ENCODE measurements at places on chromosomes 3 and 15. TPM values are rescaled to one million over a fixed set of nuclear protein-coding genes. Genes with fewer than 3 reads are reported as not detected.

GRCh38 chr3:117964814-117965213, 1069.8 kb downstream of the IGSF11 start:
- DNase-seq, result no peak

GRCh38 chr3:197186887-197187588, 111.4 kb downstream of the DLG1 start:
- DNase-seq, result peak; percentile 6

DNA sequence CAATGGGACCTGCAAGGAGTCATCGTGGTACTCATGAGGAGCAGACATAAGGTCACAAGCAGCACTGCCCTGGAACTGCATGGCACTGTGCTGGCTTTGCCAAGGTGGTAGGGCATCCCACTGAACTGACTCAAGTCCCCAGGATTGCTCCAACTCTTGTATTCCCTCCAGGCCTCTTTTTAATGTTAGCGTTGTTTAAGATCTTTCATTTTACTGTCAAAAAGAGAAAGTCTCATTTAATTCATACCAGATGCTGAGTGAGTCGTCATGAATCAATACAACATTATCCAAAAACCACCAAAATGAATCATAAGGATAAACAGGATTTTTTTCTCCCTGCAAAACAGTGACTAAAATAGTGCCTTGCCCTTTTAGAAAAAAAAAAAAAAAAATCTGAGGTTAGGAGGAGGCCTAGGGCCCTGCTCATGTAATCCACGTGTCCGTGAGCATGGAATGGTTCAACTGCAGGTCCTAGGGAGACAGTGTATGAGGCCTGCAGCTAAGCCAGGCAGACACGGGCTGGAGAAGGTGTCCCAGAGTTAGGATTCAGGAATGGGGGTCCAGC, 36.7 kb upstream of the BLM start:
- DNase-seq, result no peak

DNA sequence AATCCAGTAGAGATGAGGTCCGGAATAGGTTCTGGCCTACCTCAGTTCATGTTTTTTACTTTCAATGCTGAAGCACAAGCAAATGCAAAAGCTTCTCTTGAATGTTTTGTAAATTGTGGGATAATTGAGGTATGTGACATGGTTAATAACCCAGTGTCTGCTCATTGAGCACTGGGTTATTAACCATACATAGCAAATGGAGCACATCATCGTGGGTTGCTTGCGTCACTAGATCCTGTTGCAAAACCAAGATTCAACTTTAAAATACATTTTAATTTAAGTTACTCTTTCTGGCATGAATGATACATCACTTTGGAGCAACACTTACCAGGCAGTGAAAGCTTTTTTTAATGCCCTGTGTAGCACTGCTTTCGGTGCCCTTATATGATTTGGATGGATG, 165.6 kb downstream of the IGF1R start:
- no peak for DNase-seq

- DNase-seq, result no peak
Measured at GRCh38 chr3:186413615-186414415, 51.8 kb upstream of the DGKG start.

GRCh38 chr3:94291686-94292085, 228.8 kb downstream of the NSUN3 start:
- no peak for DNase-seq

DNA sequence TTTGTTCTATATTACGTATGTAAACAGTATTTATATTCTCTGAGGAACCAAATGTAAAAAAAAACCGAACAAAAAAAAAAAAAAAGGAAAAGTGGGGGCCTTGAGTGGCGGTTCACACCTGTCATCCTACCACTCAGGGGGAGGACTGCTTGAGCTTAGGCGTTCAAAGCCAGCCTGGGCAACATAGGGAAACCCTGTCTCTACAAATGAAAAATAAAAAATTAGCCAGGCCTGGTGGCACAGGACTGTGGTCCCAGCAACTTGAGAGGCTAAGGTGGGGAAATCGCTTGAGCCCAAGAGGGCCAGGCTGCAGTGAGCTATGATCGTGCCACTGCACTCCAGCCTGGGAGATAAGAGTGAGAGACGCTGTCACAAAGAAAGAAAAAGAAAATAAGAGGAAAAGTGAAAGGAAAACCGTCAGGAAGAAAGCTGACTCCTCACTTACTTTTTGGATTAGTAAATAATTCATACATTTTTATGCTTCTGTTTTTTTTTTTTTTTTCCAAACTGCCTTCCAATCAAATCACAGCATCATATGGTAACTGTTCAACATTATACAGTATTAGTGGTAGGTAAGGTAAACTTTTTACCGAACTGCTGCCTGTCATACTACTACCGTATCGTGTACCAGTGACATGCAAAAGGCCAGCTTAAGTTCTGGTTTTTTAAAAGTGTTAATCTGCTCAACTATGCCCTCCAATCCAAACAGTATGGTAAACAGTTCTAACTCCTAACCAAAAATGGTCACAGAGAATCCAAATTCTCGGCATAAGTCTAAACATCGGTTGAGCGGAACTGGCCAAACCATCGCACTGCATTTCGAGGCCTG, 1.2 kb downstream of the PHC3 start:
- DNase-seq, result no peak

The NANOGP8 gene
- 0.50 TPM for total RNA-seq

GRCh38 chr15:78170848-78171773, 21.9 kb downstream of the IDH3A start:
- no peak for DNase-seq

The EHHADH gene
- total RNA-seq, result 1.9 TPM

The MAGEL2 gene
- total RNA-seq, result not detected

The SOX14 gene
- total RNA-seq, result not detected

DNA sequence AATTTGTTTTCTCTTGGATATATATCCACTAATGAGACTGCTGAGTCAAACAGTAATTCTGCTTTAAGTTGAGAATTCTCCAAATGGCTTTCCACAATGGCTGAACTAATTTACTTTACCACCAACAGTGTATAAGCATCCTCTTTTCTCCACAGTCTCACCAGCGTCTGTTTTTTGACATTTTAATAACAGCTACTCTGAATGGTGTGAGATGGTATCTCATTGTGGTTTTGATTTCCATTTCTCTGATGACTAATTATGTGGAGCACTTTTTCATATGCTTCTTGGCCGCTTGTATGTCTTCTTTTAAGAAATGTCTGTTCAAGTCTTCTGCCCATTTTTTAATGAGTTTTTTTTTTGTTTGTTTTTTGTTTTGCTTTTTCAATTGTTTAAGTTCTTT, 206.2 kb downstream of the CTNNB1 start:
- DNase-seq, result no peak

DNA sequence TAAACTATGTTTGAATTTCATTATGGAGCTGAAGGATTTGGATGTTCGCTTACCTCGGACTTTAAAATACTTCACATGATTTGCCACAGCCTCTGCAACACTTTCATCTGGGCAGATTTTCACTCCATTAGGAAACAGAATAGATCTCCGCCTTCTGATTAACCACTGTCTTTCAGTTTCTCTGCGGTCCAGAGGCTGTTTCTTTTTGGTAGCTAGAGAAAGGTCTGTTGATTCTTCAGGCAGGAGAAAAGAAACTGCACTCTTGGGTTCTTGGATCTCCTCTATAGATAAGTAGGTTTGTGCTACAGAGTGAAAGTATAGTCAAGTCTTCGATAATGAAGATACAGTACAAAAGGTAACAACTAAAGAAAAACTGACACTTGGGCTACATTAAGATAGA, 844 bp downstream of the IMPG2 start:
- DNase-seq, result no peak
